ENCODE measurements at places on chromosomes 16 and 17. TPM values are rescaled to one million over a fixed set of nuclear protein-coding genes. Genes with fewer than 3 reads are reported as not detected.

The ELMO3 gene
- total RNA-seq, result 14.9 TPM

The YBX2 gene
- 0.41 TPM for total RNA-seq

The DHRS7C gene
- not detected for total RNA-seq

The NT5M gene
- 1.1 TPM for total RNA-seq

The OTOA gene
- 0.92 TPM for total RNA-seq

The GDPD3 gene
- total RNA-seq, result 14.4 TPM

- H3K36me3 ChIP-seq, result peaks cover 96% of the 10 kb centered on the region
- no peak overlapping the region for H3K27ac ChIP-seq
- no peaks in the 10 kb centered on the region for H3K27me3 ChIP-seq
- no peak for DNase-seq
- H3K4me3 ChIP-seq, result no peak overlapping the region
These were observed 11.1 kb downstream of the PTRH2 start for GRCh38 chr17:59695945-59696681.

DNA sequence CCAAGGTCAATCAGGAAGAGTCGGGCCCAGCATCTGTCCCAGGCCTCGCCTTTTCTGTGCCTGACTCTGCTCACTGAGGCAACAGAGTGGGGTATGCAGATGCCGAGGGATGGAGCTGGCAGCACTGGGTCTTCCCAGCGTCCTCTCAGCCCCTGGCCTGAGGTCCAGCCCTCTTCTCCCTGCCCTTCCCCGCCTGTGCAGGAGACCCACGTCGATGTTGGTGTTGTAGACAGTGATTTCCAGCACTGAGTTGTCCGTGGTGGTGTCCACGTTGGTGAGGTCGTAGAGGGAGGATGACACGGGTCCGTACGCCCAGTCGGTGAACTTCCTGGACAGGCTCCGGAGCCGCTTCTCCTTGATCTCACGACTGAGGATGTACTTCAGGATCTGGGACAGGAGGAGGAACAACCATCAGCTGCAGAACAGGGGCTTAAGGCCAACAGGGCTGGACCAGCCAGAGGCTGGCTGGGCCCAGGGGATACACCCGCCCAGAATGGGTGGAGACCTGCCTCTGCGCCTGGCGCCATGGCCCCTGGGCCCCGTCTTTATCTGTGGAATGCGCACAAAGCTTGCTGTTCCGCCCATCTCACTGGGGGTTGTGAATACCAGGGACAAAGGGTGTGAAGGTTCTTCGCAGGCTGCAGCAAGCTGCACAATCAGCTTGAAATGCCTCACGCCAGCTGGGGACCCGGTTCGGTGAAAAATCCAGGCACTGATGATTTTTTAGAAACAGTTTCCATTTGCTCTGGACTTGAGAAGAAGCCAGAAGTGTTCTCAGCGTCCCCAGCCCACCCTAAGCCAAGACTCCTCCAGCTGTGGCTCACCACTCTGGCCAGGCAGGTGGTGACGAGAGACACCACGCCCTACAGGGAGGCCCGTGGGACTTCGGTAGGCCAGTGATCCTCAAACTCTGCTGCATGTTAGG lies 27.5 kb downstream of the TRPV3 start:
- H3K4me3 ChIP-seq, result no peak overlapping the region
- H3K4me1 ChIP-seq, result no peaks in the 10 kb centered on the region
- DNase-seq, result no peak
- peaks cover 5% of the 10 kb centered on the region for H3K27me3 ChIP-seq
- H3K27ac ChIP-seq, result peak overlapping the region; percentile 65
- H3K36me3 ChIP-seq, result no peaks in the 10 kb centered on the region

DNA sequence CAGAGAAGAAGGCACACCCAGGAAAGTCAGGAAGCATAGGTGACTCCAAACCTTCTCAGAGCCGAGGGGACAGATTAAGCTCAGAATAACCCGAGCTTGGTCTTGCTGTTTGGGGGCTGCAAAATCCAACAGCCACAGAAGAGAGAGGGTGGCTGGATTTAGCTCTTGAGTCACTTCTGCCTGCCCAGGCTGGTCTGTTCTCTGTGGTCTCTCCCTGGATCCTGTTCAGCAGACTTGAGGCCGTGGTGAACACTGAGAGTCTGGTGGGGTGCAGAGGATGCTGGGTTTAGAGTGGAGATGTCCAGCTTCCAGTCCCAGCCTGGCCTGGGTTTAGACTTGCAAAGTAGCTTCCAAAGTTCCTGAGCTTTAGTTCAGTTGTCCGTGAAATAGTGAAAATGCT lies 8.8 kb downstream of the SLC26A11 start:
- peak; percentile 7 for DNase-seq
- H3K27ac ChIP-seq, result no peak overlapping the region
- no peaks in the 10 kb centered on the region for H3K27me3 ChIP-seq
- no peaks in the 10 kb centered on the region for H3K4me1 ChIP-seq

GRCh38 chr16:15947983-15948509 lies 1.4 kb upstream of the ABCC1 start:
- H3K27me3 ChIP-seq, result no peaks in the 10 kb centered on the region
- H3K4me3 ChIP-seq, result no peak overlapping the region
- no peak overlapping the region for H3K27ac ChIP-seq
- no peak for DNase-seq

DNA sequence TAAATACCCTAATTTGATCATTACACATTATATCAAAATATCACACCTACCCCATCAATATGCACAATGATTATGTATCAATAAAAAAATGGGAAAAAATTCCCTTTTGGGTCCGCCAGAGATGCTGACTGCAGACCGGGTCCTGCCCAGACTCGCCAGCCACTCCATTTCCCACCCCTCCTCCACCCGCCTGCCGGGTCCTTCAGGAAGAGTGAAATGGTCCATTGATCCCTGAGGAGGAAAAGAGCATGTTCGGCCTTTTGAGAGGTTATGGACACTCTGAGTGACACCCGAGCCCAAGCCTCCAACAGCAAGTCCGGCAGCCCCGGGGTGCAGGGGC lies 123.9 kb upstream of the ZFHX3 start:
- H3K27me3 ChIP-seq, result no peaks in the 10 kb centered on the region
- no peaks in the 10 kb centered on the region for H3K36me3 ChIP-seq

- no peak overlapping the region for H3K4me3 ChIP-seq
- no peaks in the 10 kb centered on the region for H3K27me3 ChIP-seq
- no peak for DNase-seq
These were observed 398.7 kb upstream of the C16orf82 start for GRCh38 chr16:26668026-26668425.

- no peaks in the 10 kb centered on the region for H3K27me3 ChIP-seq
- peaks cover 47% of the 10 kb centered on the region for H3K36me3 ChIP-seq
- H3K27ac ChIP-seq, result peak overlapping the region; percentile 36
- H3K4me3 ChIP-seq, result no peak overlapping the region
- H3K4me1 ChIP-seq, result peaks cover 45% of the 10 kb centered on the region
These were observed 34.5 kb downstream of the PSME3IP1 start for GRCh38 chr16:57151369-57151768.

DNA sequence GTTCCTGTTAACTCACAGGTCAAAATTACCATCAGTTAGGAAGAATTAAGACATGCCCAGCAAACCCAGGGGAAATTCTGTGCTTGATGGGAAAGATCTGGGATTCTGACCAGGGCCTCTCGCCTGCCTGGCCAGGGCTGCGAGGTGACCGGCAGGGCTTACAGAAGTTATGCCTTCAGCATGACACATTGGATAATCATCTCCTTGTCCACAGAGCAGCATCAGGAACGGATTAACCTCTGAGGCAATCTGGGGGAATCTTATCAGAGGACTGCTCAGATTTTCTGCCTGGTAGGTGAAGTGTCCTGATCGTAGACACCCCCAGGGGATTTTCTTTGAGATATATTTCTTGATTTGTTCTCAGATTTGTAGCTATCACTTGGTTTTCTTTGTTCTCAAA lies 172.5 kb downstream of the HS3ST3A1 start:
- H3K27ac ChIP-seq, result no peak overlapping the region
- H3K4me3 ChIP-seq, result no peak overlapping the region
- no peaks in the 10 kb centered on the region for H3K4me1 ChIP-seq
- H3K36me3 ChIP-seq, result no peaks in the 10 kb centered on the region

DNA sequence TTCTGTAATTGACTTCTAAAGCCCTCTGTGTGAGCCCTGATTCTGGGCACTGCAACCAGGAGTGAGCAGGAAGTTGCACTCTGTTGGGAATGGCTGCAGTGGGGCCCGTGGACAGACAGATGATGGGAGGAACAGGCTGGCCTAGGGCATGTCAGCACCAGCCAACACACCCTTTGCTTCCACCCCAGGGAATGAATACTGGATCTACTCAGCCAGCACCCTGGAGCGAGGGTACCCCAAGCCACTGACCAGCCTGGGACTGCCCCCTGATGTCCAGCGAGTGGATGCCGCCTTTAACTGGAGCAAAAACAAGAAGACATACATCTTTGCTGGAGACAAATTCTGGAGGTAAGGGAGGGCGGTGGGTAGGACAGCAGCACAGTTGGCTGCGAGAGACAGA lies 10.8 kb upstream of the LPCAT2 start:
- peaks cover 51% of the 10 kb centered on the region for H3K4me1 ChIP-seq
- DNase-seq, result no peak
- no peaks in the 10 kb centered on the region for H3K27me3 ChIP-seq
- peaks cover 37% of the 10 kb centered on the region for H3K36me3 ChIP-seq
- no peak overlapping the region for H3K27ac ChIP-seq
- no peak overlapping the region for H3K4me3 ChIP-seq

- H3K27ac ChIP-seq, result no peak overlapping the region
- H3K27me3 ChIP-seq, result peaks cover 19% of the 10 kb centered on the region
- H3K4me1 ChIP-seq, result no peaks in the 10 kb centered on the region
- no peak for DNase-seq
- no peaks in the 10 kb centered on the region for H3K36me3 ChIP-seq
These were observed 122.6 kb upstream of the RPL38 start for GRCh38 chr17:74080656-74081582.

DNA sequence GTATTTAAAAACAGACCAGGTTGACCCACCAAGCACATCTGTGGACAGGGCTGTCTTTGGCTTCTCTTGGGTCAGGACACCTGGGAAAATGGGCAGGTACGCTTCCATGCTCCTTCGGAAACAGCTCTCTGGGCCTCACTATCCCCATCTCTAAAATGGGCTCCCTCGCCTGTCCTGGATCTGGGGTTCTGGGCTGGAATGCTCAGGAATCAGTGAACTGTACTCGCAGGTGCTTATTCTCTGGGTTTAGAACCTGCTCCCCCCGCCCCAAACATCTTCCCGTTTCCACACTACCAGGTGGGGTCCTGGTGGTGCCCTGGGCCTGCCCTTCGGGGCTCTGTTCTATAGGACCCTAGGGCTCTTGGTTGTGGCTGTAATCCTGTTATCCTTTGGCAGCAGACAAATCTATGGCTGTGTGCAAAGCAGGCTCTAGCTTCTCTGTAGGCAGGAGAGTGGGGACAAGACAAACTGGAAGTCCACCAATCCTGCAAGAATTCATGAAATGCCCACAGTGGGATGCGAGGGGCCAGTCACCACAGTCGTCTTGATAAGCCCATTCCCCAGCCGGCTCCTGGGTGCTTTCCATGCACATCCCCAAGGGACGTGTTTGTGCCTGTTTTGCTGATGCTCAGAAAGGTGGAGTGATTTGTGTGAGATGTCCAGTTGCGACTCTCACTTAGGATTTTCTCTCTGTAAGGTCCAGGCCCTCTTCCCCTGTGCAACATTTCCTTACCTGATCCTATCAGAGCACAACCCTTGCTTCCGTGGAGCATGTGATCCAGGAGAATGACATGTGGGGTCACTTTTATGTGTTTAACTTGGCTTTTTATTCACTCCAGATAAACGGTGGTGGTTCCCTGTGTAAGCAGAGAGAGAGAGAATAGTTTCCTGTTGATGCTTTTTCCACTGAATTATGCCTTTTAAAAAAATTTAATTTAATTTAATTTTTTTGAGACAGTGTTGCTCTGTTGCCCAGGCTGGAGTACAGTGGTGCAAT lies 37.2 kb downstream of the HAPSTR1 start:
- DNase-seq, result no peak
- peaks cover 27% of the 10 kb centered on the region for H3K4me1 ChIP-seq

GRCh38 chr16:2584729-2585650 lies 47.2 kb downstream of the PDPK1 start:
- H3K4me3 ChIP-seq, result no peak overlapping the region
- H3K27me3 ChIP-seq, result no peaks in the 10 kb centered on the region
- DNase-seq, result peak; percentile 36
- no peaks in the 10 kb centered on the region for H3K4me1 ChIP-seq
- peaks cover 54% of the 10 kb centered on the region for H3K36me3 ChIP-seq

DNA sequence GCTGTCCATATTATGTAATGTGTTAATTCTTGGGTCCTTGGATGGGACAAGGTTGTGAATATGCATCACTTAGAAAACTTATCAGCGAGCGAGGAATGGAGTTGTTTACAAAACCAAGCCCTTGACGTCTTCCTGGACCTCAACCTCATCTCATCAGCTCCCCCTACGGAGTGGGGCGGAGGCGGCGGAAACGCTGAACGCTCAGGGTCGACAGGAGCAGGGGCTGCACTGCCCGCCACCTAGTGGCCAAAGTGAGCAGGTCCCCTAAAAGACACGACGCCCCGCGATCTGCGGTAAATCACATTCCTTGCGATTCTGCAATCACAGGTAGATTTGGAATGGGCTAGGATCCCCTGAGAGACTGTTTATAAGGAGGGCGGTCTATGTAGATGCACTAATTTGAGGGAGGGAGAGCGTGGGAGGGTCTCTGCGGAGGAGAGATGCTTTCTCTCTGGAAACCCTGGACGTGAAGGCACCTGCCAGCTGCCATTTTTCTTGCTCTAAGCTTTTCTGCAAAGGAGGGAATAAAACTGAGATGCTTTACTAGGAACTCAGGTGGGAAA lies 5.4 kb upstream of the ICAM2 start:
- no peak overlapping the region for H3K4me3 ChIP-seq
- peak; percentile 90 for DNase-seq
- H3K27ac ChIP-seq, result peak overlapping the region; percentile 63
- no peaks in the 10 kb centered on the region for H3K36me3 ChIP-seq
- no peaks in the 10 kb centered on the region for H3K27me3 ChIP-seq

DNA sequence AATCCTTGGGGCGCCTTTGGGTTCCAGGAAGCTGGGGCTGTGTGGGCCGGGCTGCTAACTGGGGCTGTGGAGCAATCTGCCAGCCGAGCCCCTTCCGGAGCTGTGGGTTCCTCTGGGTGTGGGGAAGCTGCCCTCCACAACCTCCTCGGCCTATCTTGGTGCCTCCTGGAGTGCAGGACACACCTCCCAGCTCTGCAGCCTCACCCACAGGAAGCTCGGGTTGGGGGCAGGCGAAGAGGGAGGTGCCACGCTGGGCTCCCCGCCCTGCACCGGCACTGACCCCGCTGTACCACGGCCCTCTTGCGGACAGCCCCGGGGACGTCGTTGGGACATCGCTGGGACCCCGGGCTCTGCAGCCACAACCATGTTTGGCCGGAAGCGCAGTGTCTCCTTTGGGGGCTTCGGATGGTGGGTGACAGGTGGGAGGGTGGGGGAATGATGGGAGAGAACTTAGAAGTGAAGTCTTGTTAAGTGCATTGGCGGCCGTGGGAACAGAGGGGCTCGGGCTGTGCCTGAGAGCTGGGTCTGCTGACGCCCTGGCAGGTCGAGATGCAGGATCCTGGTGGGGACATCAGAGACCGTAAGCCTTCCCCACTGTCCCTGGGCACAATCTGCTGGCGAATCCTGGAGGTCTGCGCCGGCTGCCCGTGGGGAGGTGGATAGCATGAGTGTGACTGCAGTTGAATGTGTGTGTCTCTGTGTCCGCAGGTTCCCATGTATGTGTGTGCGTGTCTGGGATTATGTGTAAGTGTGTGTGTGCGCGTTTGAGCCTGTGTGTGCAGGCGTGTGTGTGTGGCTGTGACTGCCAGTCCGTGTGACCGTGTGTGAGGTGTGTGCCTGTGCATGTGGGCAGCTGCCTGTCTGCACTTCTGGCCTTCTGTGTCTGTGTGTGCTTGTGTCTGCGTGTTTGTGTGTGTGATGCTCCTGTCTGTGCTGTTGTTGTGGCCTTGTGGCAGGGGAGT lies at the start of gene RAP1GAP2:
TSS of gene RAP1GAP2 (plus strand) at position 275 of the 962 bp plus-strand sequence. CDS start at position 365, 90 bp downstream.
- H3K36me3 ChIP-seq, result no peaks in the 10 kb centered on the region
- H3K4me3 ChIP-seq, result peak within 1 kb of the TSS; percentile 51
- peaks cover 8% of the 10 kb centered on the region for H3K27me3 ChIP-seq
- peak; percentile 93 for DNase-seq

Data from lower lobe of right lung (tissue), 2 donors.